ENCODE measurements at places on chromosomes 7 and 10.

GRCh38 chr7:31309407-31309806 lies 31.1 kb downstream of the NEUROD6 start:
- DNase-seq: no peak

DNA sequence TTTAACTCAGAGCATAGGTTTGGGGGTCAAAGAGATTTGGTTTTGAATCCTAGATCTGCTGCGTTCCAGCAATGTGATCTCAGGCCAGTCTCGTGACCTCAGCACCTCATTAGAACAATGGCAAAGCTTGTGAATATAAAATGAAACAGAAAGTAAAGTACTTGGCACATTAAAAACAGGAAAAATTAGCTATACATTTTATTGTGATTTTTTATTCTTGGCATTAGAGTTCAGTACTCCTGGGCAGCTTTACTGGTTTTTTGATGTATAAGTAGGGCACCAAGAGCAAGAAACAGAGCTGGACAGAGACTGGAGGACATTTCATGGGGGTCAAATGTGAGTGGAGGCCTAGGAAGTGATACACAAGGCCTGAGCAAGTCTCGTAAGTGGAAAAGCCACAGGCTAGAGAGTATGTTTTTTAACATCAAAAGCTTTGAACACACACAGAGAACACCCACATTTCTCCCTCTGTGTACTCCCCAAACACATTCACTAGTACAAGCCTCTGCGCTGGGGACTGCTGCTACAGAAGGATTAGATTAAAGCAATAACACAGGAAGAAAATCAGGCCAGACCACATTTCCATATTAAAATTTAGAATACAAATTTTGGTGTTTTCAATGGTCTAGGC lies 157.2 kb upstream of the SLC25A13 start:
- no peak for DNase-seq

GRCh38 chr7:139576179-139576973 lies 52.9 kb downstream of the CLEC2L start:
- no peak for DNase-seq

- DNase-seq: no peak
Observed at GRCh38 chr10:83119346-83119745, 1020.0 kb upstream of the GHITM start.

GRCh38 chr10:114491933-114492332 lies 87.6 kb upstream of the AFAP1L2 start:
- no peak for DNase-seq

DNA sequence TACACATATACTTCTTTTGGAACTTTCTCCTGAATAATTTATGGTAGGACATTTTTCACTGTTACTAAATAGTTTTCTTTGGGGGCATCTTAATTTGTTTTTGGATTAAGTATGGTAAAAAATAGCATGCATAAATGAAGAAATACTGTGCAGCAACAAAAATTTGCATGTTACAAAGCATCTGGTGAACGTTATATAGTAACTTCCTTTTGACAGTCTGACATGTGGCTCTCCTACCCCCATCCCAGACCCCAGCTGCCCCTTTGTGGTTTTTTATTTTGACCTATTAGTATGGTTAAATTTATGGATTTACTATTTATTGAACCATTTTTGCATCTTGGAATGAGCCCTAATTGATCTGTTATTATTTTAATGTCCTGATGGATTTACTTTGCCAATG lies 9.9 kb downstream of the TASOR2 start:
- no peak for DNase-seq

Measured in activated CD4-positive, alpha-beta T cell treated with anti-CD3 and anti-CD28 coated beads, Interleukin-2, amount 50 U/mL, for 16 hours (primary cell).